ENCODE measurements at places on chromosomes 4 and X. TPM values are rescaled to one million over a fixed set of nuclear protein-coding genes. Genes with fewer than 3 reads are reported as not detected.

The ARMCX6 gene
- total RNA-seq, result 26.7 TPM

The SUPT20HL2 gene
- not detected for total RNA-seq

The IRS4 gene
- total RNA-seq, result not detected

The CXCL3 gene
- total RNA-seq, result not detected

The FAM149A gene
- total RNA-seq, result 0.83 TPM

The SPATA4 gene
- 0.28 TPM for total RNA-seq

The PHOX2B gene
- not detected for total RNA-seq

The DCHS2 gene
- not detected for total RNA-seq

The TMEM35A gene
- total RNA-seq, result 12.8 TPM

The ADH1A gene
- total RNA-seq, result not detected

The AKAP14 gene
- total RNA-seq, result not detected

DNA sequence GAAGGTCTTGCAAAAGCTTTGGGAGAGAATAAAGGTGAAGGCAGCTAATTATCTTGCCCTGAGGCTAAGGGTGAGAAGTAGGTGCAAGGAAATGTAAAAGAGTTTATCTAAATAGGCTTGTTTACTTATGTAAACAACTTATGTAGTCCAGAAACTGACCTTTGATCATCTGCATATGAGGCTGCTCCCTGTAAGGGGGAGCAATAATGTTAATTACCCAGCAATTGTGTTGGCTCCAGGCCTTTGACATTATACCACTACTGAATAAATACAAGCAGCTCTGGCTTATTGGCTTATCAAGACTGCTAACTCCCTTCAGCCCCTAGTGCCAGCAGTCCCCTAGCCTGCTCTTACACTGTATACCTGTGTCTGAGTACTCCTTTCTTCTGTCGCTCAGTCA lies 303.7 kb upstream of the GNPDA2 start:
- no peak for DNase-seq

- no peak for DNase-seq
Observed at GRCh38 chr4:5823542-5824211, 69.2 kb downstream of the CRMP1 start.

DNA sequence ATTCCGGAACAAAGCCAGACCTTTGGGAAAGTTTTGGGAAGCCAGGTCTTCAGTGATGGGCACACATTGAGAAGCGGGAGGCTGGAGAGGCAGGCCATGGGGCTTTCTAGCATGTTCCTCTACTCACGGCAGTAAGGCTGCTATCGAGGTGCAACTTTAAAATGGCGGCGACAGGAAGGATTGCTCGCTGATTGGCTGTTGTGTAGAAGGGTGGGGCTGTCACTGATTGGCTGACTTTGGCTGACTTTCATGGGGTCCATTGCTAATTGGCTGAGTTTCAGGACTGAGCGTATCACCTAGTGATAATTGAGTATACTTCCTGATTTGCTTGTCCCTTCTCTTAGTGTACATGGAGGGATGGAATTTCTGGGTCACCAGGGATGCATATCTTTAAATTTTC lies 19.7 kb upstream of the GLOD5 start:
- DNase-seq, result no peak

GRCh38 chr4:6425336-6425735 lies 47.1 kb downstream of the PPP2R2C start:
- DNase-seq, result no peak

DNA sequence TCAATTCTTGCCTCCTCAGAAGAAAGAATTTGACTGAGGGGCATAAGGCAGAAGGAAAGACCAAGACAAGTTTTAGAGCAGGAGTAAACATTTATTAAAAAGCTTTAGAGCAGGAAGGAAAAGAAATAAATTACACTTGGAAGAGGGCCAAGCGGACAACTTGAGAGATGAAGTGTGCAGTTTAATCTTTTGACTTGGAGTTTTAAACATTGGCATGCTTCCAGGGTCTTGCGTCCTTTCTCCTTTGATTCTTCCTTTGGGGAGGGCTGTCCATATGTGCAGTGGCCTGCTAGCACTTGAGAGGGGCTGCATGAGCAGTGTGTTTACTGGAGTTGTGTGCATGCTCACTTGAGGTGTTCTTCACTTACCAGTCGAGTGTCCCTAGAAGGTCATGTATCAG lies 275.8 kb upstream of the IL1RAPL1 start:
- DNase-seq, result no peak

- DNase-seq, result no peak
Observed at GRCh38 chr4:2250357-2251072, 8.6 kb upstream of the HAUS3 start.

DNA sequence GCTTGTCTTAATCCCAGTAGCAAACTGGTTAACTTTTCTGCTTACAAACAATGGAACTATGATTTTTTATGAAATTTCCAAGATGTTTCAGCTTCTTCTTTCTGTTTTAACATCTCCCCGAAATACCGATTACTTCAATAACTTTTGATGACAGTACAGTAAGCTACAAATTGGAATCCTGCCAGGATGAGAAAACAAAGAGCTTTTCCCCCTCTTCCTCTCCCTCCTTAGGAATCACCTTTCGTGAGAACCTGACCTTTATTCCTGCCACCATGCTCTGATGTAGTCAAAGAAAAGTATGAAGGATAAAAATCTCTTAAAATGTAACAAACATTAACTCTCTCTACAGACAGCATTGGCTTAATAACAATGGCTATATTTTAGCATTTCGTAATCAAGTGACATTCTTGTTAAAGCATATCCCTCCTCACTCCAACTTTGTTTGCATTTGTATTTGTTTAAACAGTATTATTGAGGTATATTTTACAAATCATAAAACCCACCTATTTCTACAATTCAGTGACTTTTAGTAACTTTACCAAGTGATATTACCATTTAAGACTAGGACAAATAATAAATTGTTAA lies 148.7 kb upstream of the NAP1L5 start:
- peak; percentile 28 for DNase-seq

GRCh38 chr4:181956512-181956911 lies 286.7 kb upstream of the TENM3 start:
- DNase-seq, result no peak

DNA sequence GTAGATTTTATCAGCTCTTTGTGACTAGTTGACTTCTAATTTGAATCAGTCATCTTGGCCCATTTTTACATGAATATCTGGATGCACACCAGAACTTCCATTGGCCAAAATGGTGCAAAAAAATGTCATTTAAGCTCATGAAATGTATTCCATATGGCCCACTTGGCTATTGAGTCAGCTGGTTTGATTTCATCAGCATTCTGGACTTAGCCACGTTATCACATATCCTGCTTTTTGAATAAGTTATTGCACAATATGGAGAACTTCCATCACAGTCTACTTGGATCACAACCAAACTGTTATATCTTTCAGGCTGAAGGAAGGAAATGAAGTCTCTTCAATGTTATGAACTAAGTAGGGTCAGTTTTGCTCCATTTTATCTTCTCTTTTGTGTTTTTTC lies 640.6 kb downstream of the PCDH7 start:
- peak; percentile 64 for DNase-seq

- DNase-seq, result peak; percentile 33
Observed at GRCh38 chr4:2963966-2964471, 648 bp downstream of the GRK4 start.

Measured in IMR-90 (cell line).